ENCODE measurements at places on chromosomes 11 and 22.

GRCh38 chr11:11589437-11589836, 32.4 kb downstream of the GALNT18 start:
- no peak for DNase-seq

- peak; percentile 63 for DNase-seq
Measured at GRCh38 chr11:6438979-6439571, 1.7 kb downstream of the HPX start.

GRCh38 chr11:95507794-95508193, 276.8 kb upstream of the SESN3 start:
- DNase-seq = no peak

GRCh38 chr11:120432056-120433018, 79.2 kb upstream of the GRIK4 start:
- no peak for DNase-seq

DNA sequence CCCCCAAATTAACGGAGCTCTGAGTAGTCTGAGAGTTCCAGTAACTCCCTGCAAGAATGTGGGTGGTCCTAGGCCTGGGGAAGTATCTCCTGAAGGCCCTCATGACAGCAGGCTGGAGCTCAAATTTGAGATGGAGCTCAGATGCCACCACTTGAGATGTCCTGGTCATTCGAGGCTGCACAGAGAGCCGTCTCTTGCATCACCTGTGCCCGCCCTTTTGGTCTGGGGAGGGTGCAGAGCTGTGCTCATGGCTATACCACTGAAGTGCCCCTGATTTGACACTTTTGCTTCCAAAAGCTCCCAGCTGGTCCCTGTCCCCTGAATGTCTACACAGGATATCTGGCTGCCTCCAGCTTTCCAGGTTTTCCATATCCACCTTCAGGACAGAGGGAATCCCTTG, 214.0 kb upstream of the B3GAT1 start:
- DNase-seq = no peak

- no peak for DNase-seq
Measured at GRCh38 chr11:942823-943222, 17.2 kb downstream of the AP2A2 start.

DNA sequence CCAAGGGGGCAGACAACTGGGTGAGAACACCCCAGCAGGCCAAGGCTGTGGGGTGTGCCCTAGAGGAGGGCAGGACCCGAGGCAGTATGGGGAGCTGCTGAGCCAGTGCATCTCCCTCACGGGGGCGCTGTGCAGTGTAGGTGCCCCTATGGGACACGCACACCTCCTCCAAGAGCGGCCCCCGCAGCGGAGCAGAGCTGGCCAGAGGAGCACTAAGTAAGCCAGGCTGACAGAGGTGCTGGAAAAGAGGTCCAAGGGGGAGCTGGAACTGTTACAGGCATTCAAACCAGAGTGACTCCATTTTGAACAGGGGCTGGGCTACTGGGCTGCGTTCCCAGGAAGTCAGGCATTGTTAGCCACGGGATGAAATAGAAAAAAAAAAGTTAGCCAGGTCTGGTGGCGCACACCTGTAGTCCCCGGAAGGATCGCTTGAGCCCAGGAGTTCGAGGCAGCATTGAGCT, 41.8 kb downstream of the TST start:
- DNase-seq = peak; percentile 90

GRCh38 chr11:24286238-24286637, 210.6 kb upstream of the LUZP2 start:
- no peak for DNase-seq

DNA sequence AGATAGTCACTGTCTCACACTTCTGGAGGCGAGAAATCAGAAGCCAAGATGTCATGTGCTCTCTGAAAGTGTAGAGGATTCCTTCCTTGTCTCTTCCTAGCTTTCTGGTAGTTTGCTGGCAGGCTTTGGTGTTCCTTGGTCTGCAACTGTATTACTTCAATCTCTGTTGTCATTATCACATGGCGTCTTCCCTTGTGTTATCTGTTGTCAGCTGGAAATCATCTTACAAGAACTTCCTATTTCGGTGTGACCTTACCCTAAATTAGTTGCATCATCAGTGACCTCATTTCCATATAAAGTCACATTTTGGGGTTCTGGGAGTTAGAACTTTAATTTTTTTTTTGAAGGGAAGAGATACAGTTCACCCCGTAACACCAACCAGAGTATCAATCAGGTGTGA, 3.3 kb upstream of the LIN7C start:
- no peak for DNase-seq

GRCh38 chr11:106565326-106565725, 452.9 kb downstream of the GUCY1A2 start:
- DNase-seq = no peak
